ENCODE measurements at places on chromosomes 5 and 9.

- DNase-seq: no peak
Measured at GRCh38 chr5:160638161-160638742, 213.8 kb downstream of the ATP10B start.

- no peak for DNase-seq
Measured at GRCh38 chr5:138849439-138849838, 25.7 kb downstream of the LRRTM2 start.

- DNase-seq: no peak
Measured at GRCh38 chr9:131936929-131937328, 142.7 kb downstream of the MED27 start.

DNA sequence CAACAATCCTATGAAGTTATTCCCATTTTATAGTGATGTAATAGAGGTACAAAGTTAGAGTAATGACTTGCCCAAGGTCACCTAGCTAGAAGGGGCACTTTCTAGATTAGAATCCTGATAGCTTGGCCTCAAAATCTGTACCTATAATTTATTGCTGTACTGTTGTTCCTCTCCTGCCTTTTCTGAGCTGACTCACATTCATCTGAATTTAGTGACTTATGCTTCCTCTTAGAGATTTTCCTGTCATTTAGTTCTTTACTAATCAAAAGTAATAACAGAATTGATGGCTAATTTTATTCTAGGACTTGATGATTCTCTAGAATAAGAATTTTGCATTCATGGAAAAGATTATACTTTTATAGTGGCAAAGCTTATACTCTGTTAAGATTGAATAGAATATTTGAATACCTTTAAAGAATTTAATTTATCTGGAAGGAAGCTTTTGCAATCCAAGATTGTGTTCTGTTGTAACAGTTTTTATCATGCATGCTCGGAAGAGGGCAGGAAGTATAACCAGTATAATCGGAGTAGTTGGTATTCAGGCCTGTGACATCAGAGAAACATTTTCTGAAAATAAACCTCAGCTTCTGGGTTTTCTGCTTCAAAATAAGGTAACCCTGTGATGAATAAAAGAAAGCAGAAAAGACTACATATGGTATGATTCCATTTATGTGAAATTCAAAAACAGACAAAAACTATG is 21.3 kb downstream of the CYSTM1 start:
- DNase-seq: no peak

- no peak for DNase-seq
Measured at GRCh38 chr5:131386779-131387178, 122.9 kb downstream of the CDC42SE2 start.

- no peak for DNase-seq
Measured at GRCh38 chr9:3337515-3338225, 188.1 kb downstream of the RFX3 start.

- DNase-seq: no peak
Measured at GRCh38 chr9:126049088-126049487, 277.5 kb upstream of the MVB12B start.

GRCh38 chr9:120532891-120533290 is 47.1 kb downstream of the CDK5RAP2 start:
- DNase-seq: no peak

DNA sequence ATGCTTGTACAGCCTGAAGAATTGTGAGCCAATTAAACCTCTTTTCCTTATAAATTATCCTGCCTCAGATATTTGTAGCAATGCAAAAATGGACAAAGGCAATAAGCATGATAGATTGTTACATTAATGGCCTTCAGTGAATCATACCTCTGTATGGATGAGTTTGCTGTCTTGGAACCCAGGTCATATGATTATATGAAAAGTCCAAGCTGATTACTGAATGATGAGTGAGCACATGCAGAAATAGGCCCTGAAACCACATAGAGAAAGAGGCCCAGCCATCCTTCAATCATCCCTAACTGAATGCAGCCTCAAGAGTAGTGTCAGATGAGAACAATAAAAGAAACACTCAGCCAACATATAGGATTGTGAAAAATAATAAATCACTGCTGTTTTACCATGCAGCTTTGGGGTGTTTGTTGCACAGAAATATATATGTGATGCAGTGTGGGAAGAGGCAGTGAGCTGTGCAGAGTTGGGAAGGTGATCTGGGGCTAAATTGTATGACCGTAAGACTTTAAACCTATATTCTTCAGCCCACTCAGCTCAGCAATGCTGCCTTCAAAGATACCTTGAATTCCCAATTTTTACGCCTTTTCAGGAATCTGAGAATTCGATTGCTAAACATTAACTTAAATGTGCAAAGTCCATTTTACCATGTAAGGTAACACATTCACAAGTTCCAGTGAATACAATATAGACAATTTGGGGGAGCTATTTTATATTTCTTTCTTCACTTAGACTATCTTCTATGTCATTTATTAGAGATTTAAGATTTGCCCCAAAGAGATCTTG is 36.3 kb upstream of the SHISAL2B start:
- DNase-seq: no peak

DNA sequence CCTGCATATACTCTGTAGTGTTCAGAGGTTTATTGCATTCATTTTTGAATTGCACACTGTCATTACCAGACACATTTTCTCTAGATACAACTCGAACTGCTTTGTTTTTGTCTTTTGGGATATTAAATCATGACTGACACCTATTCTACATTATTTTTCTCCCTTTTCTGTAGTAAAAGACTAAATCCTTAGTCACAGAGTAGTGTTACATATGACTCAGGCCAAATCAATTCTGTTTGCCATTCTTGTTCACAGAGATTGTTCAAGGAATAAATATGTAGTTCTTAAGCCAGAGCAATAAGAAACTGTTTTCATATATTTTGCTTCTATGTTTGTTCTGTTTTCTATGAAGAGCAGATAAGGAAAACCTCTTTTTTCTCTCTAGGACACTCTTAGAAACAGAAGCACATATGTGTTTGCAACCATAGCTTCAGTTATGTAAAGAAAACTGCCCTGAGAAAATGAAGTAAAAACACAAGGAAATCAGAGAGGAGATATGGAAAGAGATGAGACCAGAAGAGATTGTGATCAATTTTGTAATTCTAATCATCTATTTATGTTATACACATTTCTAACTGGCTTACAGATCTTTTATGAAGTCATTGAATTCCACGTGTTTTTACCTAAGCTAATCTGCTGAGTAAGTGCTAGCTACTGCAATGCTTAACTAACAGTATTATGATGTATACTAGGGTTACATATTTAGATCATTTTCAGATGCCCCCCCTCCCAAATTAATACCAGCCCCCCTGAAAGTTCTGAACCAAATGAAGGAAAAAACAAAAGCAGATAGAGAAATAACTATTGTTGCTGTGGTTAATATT is 1995.6 kb upstream of the CDH6 start:
- DNase-seq: no peak

DNA sequence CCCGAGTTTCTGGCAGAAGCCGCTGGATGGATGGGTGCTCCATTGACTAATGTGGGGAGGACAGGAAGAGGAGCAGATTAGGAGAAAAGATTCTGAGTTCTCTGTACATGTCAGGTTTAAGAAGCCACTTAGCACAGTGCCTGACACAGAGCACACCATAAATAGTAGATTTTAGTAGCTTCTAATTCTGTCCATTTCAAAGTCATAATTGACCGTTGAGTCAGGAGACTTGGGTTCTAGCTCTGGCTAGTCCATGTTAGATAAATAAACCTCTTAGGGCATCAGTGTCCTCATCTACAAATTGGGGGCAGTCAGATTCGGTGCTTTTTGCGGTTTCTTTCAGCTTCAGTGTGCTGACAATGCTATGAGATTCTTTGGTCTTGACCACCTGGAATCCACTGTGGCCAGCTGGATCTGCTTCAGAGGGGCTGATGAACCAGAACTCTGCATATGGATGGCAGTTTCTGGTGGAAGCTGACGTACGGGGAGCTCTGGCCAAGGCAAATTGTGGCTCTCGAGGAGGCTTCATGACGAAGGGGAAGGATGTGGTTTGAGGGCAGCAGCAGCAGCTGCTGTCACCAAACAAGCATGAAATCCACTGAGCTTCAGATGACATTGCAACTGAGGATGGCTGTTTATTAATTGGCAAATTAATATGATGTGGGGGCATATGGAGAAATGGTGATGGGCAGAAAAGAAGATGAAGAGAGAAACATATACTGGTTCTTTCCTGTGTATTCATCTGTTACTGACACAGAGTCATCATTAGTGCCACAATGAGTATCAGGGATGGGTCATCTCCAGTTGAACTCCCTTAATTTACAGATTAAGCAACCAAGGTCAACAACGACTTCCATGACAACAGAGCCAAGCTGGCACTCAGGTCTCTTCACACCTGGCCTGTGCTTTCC is 134.4 kb downstream of the AOPEP start:
- peak; percentile 46 for DNase-seq

GRCh38 chr5:139271201-139272027 is 22.1 kb upstream of the MATR3 start:
- no peak for DNase-seq

GRCh38 chr9:98644011-98644410 is 64.7 kb downstream of the GABBR2 start:
- DNase-seq: no peak

DNA sequence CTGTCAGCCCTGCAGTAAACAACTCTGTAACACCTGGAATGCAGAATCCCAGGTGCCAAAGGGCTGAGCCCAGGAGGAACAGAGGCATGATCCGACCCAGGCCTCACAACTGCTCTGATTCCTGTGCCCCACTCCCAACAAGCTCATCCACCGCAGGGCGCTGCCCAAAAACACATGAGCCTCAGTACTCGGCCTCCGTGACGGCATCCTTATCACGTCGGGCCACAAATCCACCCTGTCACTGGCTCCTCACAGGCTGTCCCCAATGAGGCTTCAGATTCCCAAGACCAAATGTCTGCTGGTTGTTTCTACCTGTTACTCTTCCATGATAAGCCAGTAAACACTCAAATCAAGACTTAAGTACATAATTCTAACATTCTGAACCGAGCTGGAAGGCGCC is 15.2 kb downstream of the QSOX2 start:
- no peak for DNase-seq

- DNase-seq: no peak
Measured at GRCh38 chr9:90838098-90838497, 36.5 kb downstream of the SYK start.

- no peak for DNase-seq
Measured at GRCh38 chr9:133999851-134000265, 7.7 kb upstream of the VAV2 start.

GRCh38 chr9:94758031-94758430 is 31.5 kb downstream of the AOPEP start:
- DNase-seq: no peak

GRCh38 chr9:77985996-77986395 is 45.6 kb downstream of the GNAQ start:
- no peak for DNase-seq

DNA sequence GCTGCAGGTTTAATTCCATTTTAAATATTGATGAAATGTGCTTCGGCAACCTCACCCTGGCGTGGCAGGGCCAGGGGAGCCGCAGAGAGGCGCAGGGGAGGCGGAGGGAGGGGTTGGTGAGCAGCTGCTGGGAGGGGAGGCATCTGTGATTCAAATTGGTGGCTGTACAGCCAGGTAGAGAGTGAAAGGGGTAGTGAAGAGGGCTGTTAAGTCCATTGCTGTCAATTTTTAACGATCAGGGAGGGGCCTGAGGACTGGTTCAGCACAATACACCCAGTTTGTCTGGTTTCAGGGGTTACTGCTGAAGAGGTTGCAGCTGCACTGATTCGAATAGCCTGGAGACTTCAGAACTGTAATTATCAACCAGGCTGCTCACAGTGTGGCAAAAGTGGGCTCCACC is 31.3 kb downstream of the LHX6 start:
- DNase-seq: no peak

GRCh38 chr5:33167541-33167940 is 273.2 kb upstream of the TARS1 start:
- no peak for DNase-seq

DNA sequence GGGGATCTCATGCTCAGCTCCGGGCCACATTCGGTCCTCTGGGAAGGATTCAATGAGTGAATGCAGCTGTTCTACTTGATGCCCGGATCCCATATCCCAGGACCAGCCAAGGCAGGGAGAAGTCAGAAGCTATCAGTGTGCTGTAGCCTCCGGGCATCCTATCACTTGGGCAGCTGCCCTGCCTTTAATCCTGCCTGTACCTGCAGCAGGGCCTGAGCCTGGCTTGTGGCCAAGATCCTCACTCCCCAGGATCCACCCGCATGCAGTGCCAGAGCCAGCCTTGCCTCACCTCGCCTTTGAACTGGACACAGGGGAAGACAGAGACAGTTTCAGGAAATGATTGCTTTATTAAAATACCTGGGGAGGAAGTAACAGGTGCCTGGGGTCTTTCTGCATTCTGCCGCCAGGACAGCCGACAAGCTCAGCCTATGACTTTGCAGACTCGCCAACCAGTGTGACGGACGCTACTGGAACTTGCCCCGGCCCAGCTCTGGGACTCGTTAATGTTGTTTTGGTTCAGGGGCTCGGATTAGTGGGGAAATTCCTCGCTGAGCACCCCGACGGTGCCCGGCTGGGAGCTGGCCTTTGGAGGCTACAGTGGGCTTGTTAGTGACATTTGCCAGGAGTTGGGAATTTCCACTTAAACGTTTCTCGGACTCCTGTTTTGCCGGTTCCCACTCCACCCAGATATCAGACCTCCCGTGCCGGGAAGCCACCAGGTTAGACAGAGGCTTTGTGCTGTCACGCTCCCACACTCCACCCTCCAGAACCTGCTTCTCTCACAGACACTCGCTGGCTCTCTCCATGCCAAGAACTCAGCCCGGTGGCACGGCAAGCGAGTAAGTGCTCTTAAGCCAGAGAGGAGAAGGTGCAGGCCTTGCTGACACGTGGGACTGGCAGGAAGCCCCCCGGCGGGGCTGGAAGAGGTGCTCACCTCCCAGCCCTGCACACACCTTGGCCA is 721 bp downstream of the PTGES start:
- DNase-seq: no peak

- no peak for DNase-seq
Measured at GRCh38 chr9:76403352-76403751, 9.1 kb upstream of the RFK start.

GRCh38 chr9:132040246-132040645 is 39.4 kb downstream of the MED27 start:
- DNase-seq: no peak

DNA sequence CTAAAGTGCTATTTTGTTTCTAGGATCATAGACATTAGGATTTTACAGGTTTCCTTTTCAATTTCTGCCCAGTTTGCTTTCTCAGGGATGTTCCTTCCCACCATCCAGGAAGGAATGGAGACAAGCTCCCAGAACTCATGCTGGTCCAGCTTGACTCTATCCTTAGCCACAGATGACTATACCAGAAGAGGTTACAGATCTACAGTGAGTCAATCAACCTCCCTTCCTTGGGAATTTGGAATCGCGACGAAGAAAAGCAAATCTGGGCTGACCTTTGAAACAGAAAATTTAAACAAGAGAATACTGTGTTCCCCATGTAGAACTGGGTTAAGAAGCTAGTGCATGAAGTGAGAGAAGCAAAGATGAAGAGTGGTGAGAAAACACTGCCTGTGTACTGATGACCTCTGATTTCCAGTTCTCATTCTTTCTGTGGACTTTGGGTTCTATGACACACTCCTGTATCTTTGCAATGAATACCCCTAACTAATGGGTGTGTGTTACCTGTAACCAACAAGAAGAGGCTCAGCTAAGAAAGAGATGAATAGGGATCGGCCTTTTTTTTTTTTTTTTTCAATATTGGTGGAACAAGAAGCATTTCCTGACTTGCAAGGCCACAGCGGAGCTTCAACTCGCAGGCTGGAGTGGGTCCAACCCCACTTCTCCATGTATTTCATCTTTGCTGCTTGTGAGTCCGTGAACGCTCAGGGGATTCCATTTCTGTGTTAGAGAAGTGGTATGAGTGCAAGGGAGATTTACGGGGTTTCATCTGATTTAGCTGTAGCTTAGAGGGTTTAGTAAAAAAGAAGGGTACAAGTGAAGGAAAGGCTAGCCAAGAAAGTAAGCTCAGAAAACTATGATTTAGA is 563.9 kb upstream of the CLINT1 start:
- DNase-seq: no peak

- DNase-seq: no peak
Measured at GRCh38 chr9:73133921-73134407, 17.7 kb upstream of the ANXA1 start.

All from activated T-helper 1 cell treated with Interleukin-2 at 50 U/mL for 16 hours (primary cell).